Activated T-cell treated with anti-CD3 and anti-CD28 coated beads, Interleukin-2, amount 50 U/mL, for 72 hours (primary cell): ENCODE measurements at places on chromosomes 5 and 9.

DNA sequence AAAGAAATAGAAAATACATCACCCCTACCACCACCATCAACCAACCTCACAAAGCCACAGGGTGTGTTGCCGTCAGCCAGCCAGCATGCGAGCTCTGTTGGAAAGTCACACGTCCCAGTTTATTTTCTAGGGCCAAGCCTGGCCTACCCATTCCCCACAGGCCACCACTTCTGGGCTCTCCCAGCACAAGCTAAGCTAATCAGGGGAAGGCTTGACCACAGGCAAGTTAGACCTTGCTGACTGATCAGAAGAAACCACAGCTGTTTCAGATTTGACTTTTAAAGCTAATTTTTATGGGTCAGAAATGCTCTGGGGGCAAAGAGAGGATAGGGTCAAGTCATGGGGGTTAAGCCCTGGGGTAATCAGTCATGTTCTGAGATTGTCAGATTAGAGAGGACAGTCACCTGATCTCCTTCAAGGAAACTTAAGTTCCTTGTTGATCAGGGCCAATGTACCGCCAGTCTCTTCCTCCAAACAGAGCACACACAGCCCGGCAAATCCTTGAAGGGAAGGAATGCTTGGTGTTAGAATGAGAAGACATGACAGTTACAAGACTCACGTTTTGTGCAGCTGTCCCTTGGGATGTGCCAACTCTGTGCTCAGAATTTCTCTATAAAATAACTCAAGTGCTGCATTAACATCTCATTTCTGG, 7.6 kb downstream of the SHB start:
- no peak for DNase-seq

GRCh38 chr5:34672196-34672595, 16.1 kb downstream of the RAI14 start:
- no peak for DNase-seq

DNA sequence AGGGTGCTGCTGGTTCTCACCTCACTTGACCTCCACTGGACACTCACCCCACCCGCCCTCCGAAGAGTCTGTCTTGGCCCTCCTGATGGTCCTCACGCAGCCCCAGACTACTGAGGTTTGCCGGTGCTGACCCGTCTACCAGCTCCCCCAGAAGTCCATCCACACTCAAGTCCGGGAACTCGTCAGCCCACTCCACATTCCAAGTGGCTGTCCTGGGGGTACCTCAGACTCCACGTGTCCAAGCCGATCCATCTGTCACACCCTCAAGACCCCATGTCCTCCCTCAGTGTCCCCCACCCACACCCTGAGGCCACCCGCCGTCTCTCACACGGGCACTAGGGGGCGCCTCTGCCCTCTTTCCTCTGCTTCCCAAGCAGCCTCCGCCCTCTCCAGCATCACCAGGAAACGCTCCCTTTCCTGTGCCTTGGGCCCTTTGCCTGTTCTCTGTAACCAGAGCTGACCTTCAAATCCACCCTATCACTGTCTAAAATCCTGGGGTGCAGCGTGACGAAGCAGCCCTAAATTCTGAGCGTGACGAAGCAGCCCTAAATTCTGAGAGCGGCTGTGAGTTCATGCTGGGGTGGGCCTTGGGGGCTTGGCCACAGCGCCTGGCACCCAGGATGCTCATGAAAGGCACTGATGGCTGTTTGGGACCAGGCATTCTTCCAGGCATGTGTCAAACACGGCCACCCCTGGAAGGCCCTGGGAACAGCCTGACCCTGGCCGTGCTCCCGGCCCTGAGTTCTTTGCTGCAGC, 95.7 kb downstream of the KCNT1 start:
- DNase-seq, result peak; percentile 53

DNA sequence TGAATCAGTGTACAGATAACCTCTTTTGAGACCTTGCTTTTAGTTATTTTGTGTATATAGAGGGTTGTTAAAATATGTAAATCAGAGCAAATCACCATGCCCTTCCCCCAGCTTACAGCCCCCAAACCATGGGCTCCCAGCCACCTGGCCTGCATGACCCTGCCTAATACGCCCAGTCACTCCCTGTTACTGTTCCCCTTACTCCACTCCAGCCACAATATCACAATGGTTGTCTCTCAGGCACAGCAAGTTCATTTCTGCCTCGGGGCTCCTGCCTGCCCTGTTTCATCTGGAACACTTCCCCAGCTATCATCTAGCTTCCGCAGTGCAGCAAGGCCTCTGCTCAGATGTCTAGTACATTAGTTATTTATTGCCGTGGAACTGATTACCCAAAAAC, 5.0 kb upstream of the CARD19 start:
- DNase-seq, result no peak

GRCh38 chr5:85604378-85604777, 1013.4 kb upstream of the COX7C start:
- no peak for DNase-seq

DNA sequence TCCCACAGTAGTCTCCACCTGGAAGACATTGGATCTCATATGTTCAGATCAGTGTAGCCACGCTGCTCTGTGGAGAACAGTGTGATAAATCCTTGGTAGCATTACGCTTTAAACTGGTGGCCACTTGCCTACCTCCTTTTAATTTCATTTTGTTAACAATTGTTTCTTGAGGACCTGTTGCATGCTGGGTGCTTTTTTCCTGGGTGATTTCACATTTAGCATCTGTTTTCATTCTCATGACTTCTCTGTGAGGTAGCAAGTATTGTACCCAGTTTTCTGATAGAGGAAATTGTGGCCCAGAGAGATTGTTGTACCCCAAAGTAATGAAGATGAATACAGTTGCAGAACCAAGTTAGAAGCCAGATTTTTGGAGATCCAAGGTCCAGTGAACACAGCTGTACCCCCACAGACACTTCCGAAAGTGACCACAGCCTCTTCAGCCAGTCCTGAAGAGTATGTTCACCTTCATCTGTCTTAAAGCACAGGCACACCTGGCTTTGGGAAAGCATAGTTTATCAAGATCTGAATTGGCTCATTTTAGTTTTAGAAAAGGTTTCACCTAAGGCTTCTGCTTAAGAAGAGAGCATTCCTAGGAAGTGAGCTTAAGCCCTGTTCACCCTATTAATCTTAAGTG, 75.2 kb downstream of the F2RL2 start:
- DNase-seq, result no peak

DNA sequence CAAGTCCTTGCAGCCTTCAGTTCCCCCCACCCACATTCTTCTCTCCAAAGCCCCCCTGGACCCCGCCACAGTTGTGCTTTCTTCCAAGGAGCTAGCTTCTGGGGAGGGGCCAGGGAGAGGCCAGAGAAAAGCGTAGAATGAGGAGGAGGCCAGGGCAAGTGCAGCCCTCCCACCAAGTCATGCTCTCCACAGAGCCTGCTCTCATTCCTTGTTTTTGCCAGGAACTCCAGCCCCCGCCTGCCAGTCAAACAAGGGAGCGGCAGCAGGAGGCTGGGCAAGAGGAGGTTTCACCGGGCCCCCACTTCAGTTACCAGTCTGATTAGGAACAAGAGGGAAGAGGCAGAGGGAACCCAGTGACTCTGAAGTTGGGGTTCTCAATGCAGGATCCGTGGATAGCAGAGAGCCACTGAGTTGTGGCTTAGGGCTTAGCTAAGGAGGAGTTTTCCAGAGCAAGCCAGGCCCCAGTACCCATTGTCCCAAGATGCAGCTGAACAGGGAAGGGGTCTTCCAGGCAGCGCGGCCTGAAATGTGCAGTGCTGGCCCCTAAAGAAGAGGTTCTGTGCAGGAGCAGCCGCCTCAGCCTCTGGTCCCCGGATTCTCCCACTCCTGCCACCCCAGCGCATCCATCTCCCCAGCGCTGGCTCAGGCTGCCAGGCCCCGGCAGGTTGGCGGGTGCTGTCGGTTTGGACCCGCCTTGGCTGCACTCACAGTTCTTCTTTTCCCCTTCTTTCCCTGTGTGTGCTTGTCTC, 120.6 kb downstream of the DAB2IP start:
- no peak for DNase-seq

- DNase-seq, result no peak
These were observed 526 bp downstream of the CLIC3 start for GRCh38 chr9:136995772-136996311.

- DNase-seq, result no peak
These were observed 226.6 kb downstream of the MLLT3 start for GRCh38 chr9:20395651-20396050.

DNA sequence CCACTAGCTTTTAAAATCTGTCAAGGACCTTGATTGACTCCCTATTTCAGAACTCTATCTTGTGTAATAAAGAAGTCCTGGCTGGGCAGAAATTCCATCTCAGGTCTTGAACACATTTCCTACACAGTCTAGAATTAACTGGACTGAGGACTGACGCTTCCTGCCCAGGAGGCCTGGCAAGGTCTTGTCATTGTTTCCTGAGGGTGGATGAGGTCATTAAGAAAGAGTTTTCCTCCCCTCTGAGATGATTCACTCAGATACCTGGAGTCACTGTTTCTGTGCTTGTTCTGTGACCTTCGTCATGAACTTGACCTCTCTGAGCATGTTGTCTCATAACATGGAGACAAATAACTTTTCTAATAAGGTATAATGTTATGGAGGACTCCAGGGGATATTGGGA, 10.0 kb downstream of the MTAP start:
- DNase-seq, result no peak

DNA sequence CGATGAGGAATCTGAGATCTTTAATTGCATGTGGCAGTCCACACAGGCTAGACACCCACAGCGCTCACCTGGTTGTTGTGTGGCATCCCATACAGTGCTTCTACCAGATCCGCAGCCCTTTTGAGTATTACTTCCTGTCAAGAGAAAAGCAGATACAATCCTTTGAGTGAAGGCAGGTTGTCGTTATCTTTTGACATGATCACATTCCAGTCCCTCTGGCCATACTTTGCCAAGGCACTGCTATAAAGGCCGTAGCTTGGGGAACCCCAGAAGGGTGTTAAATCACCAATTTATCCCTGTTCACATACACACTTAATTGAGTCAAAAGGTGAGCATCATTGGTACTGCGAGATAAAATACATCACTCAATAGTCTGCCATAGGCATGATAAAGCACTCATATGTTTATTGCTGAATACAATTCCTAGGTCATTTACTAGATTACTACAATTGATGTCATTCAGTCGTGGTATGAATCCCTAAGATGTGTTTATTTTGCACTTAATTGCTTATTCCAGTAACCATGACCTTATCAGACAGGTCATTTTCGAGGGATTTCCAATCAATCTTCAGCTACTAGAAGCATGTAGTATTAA, 385.6 kb downstream of the EBF1 start:
- DNase-seq, result no peak

DNA sequence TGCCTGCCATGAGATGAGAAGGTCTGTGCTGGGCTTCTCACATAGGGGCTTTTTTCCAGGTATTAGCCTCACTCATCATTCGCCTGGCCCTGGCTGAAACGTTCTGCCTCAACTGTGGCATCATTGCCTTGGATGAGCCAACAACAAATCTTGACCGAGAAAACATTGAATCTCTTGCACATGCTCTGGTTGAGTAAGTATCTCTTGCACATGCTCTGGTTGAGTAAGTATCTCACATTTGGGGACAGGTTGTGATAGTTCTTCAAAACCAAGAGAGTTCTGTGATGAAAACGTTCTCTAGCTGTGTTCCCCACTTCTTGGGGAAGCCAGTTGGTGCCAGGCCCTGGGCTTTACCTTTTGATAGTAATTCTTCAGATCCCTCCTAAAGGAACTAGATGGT, 17.4 kb upstream of the IL13 start:
- DNase-seq, result peak; percentile 29

DNA sequence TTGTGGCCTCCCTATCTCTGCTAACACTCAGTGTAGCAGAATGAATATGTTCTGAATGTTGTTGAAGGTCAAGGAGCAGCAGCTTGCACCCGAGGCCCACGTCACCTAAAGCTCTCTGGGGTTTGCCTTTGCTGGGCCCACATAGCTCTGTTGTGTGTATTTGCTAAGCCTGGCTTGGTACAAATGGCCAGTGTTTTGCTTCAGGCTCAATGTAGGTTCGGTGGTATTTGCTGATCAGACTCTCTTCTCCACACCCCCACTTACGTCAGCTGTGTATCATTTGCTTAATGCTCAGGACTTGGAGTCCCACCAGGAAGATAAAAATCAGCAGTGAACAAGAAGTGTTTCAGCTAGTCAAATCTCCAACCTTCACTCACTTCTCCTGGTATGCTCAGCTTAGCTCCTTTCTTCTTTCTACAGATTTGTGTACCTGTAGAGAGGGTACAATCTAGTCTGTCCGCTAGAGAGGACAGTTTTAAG, 4.8 kb upstream of the RFESD start:
- DNase-seq, result no peak

GRCh38 chr5:57494104-57495098, 11.8 kb upstream of the ACTBL2 start:
- DNase-seq, result peak; percentile 77

GRCh38 chr5:156913719-156914370, 49.2 kb downstream of the TIMD4 start:
- peak; percentile 32 for DNase-seq

DNA sequence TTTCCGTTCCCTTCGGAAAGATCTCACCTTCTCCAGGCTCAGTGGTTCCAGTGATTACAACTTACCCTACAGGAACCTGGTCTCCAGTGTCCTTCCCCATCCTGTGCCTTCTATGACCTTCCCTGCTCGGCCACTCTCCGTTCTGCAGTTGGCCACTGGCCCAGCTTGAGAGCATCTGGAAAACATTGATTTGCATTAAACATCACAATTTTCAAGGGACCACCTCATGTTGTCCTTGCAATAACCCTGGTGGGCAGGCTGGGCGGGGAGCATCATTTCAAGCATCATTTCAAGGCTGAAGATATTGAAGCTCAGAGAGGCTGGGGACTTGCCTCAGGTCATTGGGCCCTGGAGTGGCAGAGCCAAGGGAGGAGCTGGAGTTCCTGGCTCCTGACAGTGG, 177.4 kb downstream of the SEC61B start:
- no peak for DNase-seq

GRCh38 chr5:172603251-172603806, 37.7 kb upstream of the NEURL1B start:
- no peak for DNase-seq

GRCh38 chr5:997001-997474, 11.6 kb upstream of the NKD2 start:
- DNase-seq, result peak; percentile 44

DNA sequence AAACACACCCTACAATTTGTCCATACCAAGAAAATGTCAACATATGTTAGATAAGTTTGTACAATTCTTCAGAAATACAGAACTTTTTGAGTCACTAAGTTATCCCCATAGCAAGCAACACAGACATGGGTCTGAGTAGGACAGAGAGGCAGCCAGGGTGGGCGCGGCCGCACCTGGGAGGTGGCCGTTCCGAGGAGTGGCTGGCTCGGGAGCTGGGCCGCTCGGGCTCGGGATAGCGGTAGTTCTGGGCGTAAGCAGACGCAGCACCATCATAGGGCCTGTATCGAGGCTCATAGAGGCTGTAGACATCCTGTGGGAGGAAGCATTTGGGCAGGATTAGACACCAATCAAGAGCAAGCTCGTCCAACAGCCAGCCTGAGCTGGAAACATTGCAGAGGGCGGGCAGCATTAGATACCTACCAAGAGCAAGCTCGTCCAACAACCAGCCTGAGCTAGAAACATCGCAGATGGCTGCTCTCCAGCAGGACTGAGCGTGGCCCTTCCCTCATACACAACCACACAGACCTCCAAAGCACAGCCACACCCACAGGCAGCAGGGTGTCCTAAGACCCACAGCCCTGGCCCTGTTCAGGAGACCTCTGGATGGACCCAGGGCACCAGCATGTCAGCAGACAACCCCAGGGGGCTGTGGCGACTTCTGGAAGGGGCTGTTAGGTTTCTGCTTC, 10.9 kb downstream of the SEC16A start:
- DNase-seq, result no peak

GRCh38 chr5:1001406-1002270, 7.0 kb upstream of the NKD2 start:
- no peak for DNase-seq
